Activated naive CD8-positive, alpha-beta T cell treated with anti-CD3 and anti-CD28 coated beads, Interleukin-2, amount 10 ng/mL, durations not matched to agents 7 days and 5 days (primary cell): ENCODE measurements at places on chromosomes 6 and 20. TPM values are rescaled to one million over a fixed set of nuclear protein-coding genes. Genes with fewer than 3 reads are reported as not detected.

- no peak for DNase-seq
Observed at GRCh38 chr6:106988664-106989063, 14.1 kb upstream of the CD24 start.

LST1 gene
- 105 TPM for total RNA-seq

GRCh38 chr6:37556881-37557644 is 57.4 kb upstream of the CCDC167 start:
- DNase-seq: no peak

DNA sequence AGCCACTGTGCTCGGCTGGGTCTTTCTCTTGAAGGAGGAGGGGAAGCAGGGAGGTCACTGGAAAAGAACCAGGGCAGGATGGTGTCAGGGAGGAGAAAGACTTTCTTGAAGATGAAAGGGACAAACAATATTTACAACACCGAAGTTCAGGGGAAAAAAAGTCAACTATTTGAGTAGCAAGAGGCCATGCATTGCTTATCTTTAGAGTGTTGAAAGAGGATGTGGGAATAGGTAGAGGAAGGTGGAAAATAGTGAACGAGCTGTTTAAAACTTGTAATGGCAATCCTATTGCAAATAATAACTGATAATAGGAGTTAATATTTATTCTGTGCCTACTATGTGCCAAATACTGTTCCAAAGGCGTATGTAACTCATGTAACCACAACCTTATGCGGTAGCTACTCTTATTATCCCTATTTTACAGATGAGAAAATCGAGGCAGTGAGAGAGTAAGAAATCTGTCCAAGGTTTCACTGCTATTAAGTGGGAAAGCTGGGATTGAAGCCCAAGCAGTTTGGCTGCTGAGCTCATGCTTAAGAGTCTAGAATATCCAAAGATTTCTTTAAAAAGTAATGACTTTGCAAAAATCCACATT is 12.7 kb upstream of the MLIP start:
- no peak for DNase-seq
